Non-pigmented ciliary epithelial cell (primary cell): ENCODE measurements at places on chromosomes 6 and 20.

GRCh38 chr6:50520326-50521266 lies 192.7 kb upstream of the TFAP2D start:
- DNase-seq, result no peak

DNA sequence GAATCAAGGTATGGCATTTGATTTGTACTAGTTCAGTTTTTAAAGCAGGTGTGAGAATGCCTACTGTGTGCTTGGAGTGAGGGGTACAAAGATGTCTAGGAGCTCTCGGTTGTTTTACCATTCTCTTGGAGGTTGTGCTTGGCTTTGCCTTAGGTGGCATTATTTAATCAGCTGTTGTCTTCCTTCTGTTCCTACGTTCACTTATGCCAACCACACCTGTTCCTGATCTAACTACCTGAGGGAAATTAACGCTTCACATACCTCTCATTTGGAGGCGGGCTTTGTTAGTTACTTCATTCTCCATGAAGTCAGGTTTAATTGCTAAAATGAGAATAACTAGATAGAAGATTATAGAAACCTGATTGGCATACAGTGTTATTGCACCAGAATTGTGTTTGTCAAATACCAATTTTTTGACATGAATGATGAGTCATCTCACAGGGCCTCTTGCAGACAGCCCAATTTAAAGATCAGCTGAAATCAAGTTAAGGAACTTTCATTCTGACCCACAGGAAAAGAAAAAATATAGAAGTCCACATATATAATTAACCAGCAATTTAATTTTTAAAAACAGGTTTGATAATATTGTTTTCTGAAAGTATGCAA lies 24.8 kb upstream of the PBOV1 start:
- DNase-seq, result no peak

- no peak for DNase-seq
These were observed 383.3 kb upstream of the CITED2 start for GRCh38 chr6:139757784-139758183.

GRCh38 chr6:118016532-118016931 lies 109.5 kb downstream of the SLC35F1 start:
- no peak for DNase-seq

- DNase-seq, result no peak
These were observed 180.1 kb upstream of the RNF24 start for GRCh38 chr20:4195499-4195898.
